K562 (cell line): ENCODE measurements at places on chromosomes 2 and 18. TPM values are rescaled to one million over a fixed set of nuclear protein-coding genes. Genes with fewer than 3 reads are reported as not detected.

DNA sequence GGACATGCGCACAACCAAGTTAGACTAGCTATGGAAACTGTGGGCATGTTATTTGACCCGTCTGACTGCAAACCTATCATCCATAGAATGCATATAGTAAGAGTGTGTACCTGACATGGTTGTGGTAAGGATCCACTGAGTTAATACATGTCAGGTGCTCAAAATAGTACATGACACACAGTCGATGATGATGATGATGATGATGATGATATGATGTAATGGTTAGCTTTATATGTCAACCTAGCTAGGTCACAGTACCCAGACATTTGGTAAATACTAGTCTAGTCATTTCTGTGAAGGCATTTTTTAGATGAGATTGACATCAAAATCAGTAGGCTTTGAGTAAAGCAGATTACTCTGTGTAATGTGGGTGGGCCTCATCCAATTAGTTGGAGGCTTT, 204.1 kb downstream of the AFF3 start:
- no peak for DNase-seq

Gene ABCG8
- total RNA-seq = not detected in 2 replicates

DNA sequence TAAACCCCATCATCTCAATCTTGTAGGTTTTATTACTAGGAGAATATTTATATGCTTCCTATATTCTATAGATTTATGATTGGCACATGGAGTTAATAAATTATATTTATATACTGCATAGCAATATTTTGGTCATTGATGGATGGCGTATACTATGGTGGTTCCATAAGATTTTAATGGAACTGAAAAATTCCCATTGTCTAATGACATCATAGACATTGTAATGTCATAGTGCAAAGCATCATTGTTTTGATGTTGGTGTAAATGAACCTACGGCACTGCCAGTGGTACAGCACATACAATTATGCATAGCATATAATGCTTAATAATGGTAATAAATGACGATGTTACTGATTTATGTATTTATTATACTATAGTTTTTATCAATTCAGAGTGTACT, 1135.9 kb downstream of the CNTNAP5 start:
- no peak for DNase-seq

GRCh38 chr2:131419441-131419840, 55.5 kb upstream of the RAB6D start:
- DNase-seq = no peak
